ENCODE measurements at places on chromosomes 1 and 21. TPM values are rescaled to one million over a fixed set of nuclear protein-coding genes. Genes with fewer than 3 reads are reported as not detected.

Gene C1orf94
- total RNA-seq, result not detected

Gene PTPN7
- total RNA-seq, result 7.9 TPM

DNA sequence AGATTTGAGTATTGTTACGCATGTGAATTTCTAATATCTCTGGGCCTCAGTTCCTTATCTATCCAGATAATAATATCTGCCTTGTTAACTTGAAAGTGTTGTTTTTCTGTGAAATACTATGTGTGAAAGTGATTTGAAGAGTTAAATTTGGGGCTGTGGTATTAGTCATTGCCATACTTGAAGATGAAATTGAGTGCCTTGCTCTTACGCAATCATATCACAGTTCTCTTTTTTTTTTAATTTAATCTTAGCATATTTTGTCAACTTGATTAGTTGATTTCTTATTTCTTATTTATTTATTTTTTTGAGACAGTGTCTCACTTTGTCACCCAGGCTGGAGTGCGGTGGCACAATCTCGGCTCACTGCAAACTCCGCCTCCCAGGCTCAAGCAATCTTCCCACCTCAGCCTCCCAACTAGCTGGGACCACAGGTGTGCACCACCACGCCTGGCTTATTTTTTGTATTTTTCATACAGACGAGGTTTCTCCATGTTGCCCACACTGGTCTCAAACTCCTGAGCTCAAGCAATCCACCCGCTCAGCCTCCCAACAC is 31.0 kb downstream of the AGO4 start:
- no peak for DNase-seq
- H3K36me3 ChIP-seq, result peaks cover 62% of the 10 kb centered on the region
- no peak overlapping the region for H3K4me3 ChIP-seq
- no peaks in the 10 kb centered on the region for H3K27me3 ChIP-seq
- H3K4me1 ChIP-seq, result no peaks in the 10 kb centered on the region

DNA sequence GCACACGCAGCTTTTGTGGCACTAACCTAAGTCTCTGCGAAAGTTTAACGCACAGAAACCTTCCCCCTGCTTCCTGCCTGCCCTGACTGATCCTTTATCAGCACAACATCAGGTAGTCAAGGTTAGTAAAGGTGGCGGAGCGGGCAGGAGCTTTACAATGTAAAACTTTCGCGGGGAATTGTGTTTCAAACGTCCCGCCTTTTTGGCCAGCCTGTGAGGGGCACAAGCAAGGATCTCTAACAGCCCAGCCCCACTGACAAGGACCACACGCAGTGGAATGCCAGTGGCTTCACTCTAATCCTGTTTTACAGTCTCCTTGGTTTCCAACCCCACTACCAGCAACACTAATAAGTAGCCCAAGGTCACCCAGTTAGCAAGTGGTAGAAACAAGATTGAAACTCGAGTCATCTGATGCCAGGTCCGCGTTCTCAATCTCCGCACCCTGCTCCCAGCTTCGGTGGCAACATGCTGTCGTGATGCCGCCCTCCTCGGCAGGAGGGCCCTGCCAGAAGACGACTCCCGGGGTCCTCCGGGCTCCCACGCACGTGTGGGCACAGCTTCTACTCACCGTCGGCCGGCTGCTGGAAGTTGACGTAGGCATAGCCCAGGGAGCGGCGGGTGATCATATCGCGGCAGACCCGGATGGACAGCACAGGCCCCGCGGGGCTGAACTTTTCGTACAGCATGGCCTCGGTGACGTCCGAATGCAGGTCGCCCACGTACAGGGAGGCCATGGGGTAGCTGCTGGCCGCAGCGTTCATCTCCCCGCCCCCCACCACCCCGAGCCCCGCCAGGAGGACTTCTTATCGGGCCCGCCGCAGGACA is 1.2 kb downstream of the PABPC4 start:
- peak overlapping the region; percentile 97 for H3K4me3 ChIP-seq
- peak overlapping the region; percentile 81 for H3K27ac ChIP-seq
- no peaks in the 10 kb centered on the region for H3K36me3 ChIP-seq
- no peak for DNase-seq
- peaks cover 37% of the 10 kb centered on the region for H3K4me1 ChIP-seq

Gene PEX11B
- 23.6 TPM for total RNA-seq

DNA sequence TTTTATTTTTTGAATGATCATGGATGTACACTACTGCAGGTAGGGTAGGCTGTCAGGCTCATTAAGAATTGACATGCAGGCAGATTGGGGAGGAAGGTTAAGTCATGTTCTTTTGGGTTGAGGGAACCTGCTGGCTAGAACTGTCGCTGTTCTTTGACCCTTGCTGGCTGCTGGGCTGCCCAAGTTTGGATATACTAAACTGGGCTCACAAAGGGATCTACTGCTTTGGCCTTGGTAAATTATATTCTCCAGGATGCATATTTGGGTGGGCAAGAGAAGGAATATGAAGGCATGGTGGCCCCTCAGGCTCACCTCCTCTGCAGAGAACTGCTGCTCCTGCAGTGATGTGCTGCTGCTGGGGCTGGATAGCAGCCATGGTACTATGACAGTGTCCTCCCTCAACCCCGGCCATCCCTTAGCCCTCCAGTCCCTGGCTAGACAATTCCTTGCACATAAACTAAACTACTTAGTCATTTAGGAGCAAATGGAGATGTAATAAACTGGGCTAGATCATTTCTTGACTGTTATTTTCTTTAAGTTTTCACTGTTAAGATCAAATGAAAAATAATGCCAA is 6.1 kb downstream of the ATP1A1 start:
- H3K4me3 ChIP-seq, result no peak overlapping the region
- peak overlapping the region; percentile 97 for H3K27ac ChIP-seq
- no peaks in the 10 kb centered on the region for H3K36me3 ChIP-seq
- H3K27me3 ChIP-seq, result no peaks in the 10 kb centered on the region

GRCh38 chr1:215202868-215203267 is 120.3 kb downstream of the KCNK2 start:
- no peaks in the 10 kb centered on the region for H3K4me1 ChIP-seq
- H3K4me3 ChIP-seq, result no peak overlapping the region
- no peaks in the 10 kb centered on the region for H3K36me3 ChIP-seq
- no peak for DNase-seq

Gene CHRM3
- 1.2 TPM for total RNA-seq

DNA sequence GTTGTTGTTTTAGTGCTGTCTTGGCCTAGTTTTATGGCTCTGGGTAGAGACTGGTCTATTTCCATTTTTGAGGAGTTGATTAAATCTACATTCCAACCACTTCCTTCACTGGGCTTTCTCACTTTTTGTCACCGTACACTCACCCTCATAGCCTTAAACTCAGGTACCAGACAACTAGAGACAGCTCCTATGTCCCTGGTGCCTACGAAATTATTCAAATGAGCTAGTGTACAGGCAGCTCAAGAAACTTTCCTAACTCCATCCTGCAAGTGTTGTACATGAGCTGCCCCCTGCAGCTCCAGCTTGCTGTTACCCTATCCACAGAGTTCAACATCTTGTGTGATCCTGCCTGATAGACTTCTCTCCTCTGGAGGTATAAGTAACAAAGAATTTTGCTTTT is 704.8 kb upstream of the RGS18 start:
- no peaks in the 10 kb centered on the region for H3K36me3 ChIP-seq
- H3K27me3 ChIP-seq, result no peaks in the 10 kb centered on the region
- no peaks in the 10 kb centered on the region for H3K4me1 ChIP-seq
- H3K4me3 ChIP-seq, result no peak overlapping the region
- no peak for DNase-seq
- no peak overlapping the region for H3K27ac ChIP-seq

DNA sequence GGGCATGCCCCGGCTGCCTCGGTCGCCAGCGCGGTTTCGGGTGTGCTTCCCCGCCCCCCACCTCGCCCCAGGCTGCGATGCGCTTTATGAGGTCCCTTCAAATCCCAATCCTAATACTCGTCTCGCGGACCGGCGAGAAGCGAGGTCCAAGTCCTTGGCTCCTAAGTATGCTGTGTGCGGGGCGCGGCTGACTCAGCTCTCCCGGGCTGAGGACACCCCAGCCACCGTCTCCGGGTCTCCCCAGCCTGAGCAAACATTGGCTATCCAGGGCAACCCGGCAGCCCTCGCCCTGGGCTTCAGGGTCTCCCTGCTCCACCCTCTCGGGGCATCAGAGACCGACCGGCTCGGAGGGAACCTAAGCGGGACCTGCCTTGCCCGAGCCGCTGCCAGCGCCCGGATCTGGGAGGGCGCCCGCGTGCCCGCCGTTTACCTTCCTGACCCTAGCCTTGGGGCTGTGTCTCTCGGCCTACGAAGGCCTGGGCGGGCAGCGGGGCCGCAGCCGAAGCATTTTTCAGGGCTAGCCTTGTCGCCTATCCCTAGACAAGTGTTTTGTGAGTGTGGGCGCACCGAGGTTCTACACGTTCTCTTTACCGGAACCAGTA is 1.2 kb downstream of the ITPKB start:
- no peaks in the 10 kb centered on the region for H3K27me3 ChIP-seq
- no peak for DNase-seq
- H3K36me3 ChIP-seq, result peaks cover 11% of the 10 kb centered on the region
- peak overlapping the region; percentile 97 for H3K27ac ChIP-seq

GRCh38 chr1:193979219-193979618 is 792.8 kb upstream of the B3GALT2 start:
- no peak for DNase-seq
- H3K4me1 ChIP-seq, result no peaks in the 10 kb centered on the region
- H3K27me3 ChIP-seq, result no peaks in the 10 kb centered on the region
- H3K36me3 ChIP-seq, result no peaks in the 10 kb centered on the region
- H3K4me3 ChIP-seq, result no peak overlapping the region
